Pericardium fibroblast (primary cell): ENCODE measurements at places on chromosomes 12 and 14. TPM values are rescaled to one million over a fixed set of nuclear protein-coding genes. Genes with fewer than 3 reads are reported as not detected.

The GSC gene
- 2.8 and 19.2 TPM in 2 replicates for total RNA-seq

The TMEM132C gene
- total RNA-seq: 2.2 and 3.3 TPM in 2 replicates

The RNF212B gene
- not detected in 2 replicates for total RNA-seq

The NAA25 gene
- total RNA-seq: 5.4 and 6.5 TPM in 2 replicates

The ESRRB gene
- 0.09 TPM in 1 of 2 replicates, not detected in the other for total RNA-seq

The PDE6H gene
- not detected in 2 replicates for total RNA-seq

The SLC39A2 gene
- total RNA-seq: not detected in 2 replicates

The EXOC3L4 gene
- 0.23 TPM in 1 of 2 replicates, not detected in the other for total RNA-seq
